T-helper 22 cell (primary cell): ENCODE measurements at places on chromosomes 7 and 10.

- no peak for DNase-seq
Measured at GRCh38 chr10:65710306-65710705, 1215.5 kb upstream of the LRRTM3 start.

- no peak for DNase-seq
Measured at GRCh38 chr10:93837822-93838221, 56.0 kb upstream of the SLC35G1 start.

GRCh38 chr7:106604971-106605370, 56.0 kb downstream of the CCDC71L start:
- no peak for DNase-seq

- DNase-seq: no peak
Measured at GRCh38 chr7:129676017-129676897, 64.7 kb downstream of the NRF1 start.

- no peak for DNase-seq
Measured at GRCh38 chr7:47743965-47744591, 162.2 kb upstream of the TNS3 start.

- no peak for DNase-seq
Measured at GRCh38 chr7:18320971-18321567, 174.5 kb upstream of the HDAC9 start.

GRCh38 chr7:123824754-123825067, 20.3 kb upstream of the HYAL4 start:
- no peak for DNase-seq

DNA sequence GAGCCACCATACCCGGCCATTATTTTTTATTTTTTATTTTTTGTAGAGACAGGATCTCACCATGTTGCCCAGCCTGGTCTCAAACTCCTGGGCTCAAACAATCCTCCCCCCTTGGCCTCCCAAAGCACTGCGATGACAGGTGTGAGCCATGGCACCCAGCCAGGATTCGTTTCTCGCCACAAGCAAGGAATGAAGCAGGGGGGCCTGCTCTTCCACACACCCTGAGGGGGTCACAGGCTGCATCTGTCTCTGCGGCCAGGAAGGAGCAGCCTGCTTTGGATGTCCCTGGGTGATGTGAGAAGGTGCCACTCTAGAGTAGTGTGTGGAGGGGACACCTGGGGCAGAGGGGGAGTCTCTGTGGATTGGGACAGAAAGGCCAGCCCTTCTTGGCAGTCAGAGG, 61.3 kb upstream of the TNRC18 start:
- DNase-seq: no peak

GRCh38 chr10:30041196-30042105, 17.9 kb downstream of the JCAD start:
- no peak for DNase-seq

GRCh38 chr10:36489611-36490228, 635.7 kb upstream of the ANKRD30A start:
- DNase-seq: no peak

DNA sequence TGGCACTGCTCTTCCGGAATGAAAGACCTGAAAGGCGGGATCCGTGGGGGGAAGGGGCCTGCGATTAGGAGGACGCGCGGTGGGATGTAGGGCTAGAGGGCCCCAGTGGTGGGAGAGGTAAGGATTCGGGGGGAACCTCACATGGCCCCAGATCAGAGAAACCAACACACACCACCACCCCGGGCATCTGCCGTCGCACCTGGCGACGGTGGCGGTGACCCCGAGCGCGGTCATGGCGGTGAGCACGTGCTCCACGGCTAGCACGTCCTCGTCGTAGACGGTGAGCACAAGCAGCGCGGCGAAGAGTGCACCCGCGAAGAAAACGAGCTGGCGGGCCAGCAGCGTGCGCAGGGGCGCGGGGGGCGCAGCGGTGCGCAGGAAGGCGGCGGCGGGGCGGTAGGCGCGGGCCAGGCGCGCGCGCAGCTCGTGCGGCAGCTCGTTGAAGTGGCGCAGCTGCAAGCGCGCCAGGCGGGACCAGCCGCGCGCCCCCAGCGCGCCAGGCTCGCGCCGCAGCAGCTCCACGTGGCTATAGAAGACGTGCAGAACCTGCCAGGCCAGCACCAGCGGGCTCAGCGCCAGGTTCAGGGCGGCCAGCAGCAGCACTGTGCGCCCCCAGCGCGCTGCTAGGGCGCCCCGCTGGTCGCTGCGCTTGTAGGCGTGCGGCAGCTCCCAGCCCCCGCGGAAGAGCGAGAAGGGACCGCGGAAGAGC, 5.7 kb downstream of the ATG9B start:
- no peak for DNase-seq

GRCh38 chr7:152868122-152869040, 108.8 kb downstream of the ACTR3B start:
- DNase-seq: no peak

GRCh38 chr7:2015251-2015871, 217.4 kb downstream of the MAD1L1 start:
- no peak for DNase-seq

GRCh38 chr10:34557173-34557572, 257.9 kb downstream of the PARD3 start:
- no peak for DNase-seq

DNA sequence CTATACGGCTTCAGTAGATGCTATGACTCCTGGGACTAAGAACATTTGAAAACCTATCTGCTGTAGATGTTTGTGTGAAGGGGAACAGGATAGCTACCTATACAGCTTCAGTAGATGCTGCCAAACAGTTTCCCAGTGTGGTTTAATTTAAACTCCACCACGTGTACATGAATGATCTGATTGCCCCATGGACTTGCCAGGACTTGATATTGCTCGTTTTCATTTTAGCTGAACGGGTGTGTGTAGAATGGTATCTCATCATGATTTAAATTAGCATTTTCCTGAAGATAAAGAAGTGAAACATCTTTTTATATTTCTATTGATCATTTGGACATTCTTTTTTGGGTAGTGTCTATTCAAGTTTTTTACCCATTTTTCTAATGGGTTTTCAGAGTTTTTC, 77.8 kb upstream of the PIP4K2A start:
- DNase-seq: no peak

DNA sequence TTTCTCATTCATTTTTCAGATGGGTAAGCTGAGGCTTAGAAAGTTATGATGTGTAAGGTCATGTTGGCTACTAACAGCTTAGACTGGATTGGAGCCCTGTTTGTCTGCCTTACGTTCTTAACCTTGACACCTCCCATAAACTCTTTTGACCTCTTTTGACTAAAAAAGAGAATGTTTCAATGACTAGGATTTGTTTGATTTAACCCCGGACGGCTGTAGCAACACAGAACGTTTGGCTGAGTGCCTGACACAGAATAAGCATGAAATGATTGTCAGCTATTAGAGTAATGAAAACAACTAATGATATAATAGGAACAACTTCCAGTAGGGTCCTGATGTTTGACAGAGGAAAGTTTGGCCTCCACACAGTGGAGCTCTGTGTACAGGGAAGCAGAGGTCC, 83.3 kb upstream of the PDZD8 start:
- DNase-seq: no peak

- no peak for DNase-seq
Measured at GRCh38 chr10:25843551-25844170, 90.4 kb upstream of the MYO3A start.

GRCh38 chr10:73597346-73597745, 6.2 kb upstream of the USP54 start:
- DNase-seq: no peak

DNA sequence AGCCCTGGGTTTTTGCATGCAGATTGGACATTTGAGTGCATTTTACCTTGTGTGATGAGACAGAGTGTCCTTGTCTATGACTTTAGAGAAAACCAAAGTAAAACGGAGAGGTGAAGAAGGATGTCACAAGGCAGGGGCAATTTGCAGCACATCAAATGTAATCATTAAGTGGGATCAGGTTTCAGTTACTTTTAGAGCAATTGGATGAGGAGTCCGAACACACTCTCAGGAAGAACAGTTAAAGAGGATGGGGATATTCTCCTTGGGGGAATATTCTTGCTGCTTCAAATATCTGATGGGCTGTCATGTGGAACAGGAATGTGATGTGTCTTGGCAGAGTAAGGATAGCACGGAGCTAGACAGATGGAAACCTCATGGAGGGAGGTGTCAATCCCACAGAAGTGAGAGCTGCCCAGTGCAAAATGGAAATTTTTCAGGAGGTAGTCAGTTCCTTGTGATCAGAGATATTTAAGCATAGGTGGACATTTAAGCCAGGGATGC, 757 bp downstream of the RAB19 start:
- no peak for DNase-seq

DNA sequence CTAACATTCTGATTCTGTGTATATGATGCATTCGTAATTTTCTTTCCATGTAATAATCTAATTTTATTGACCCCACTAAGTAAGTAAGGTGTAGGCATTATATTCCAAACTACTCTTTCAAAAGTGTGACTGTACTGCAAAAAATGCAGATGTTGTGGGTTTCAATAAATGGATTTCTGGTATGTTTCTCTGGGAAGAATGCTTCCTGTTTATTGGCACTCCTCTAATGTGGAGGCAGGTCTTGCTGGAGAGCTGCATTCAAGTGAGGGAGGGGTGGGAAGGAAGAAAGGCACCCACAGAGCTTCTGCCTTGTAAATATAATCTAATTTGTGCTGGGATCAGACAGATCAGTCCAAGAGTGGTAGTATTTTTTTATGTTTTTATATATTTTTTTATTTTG, 23.9 kb downstream of the ST7 start:
- DNase-seq: no peak

- no peak for DNase-seq
Measured at GRCh38 chr7:71718563-71718962, 586.6 kb downstream of the GALNT17 start.
